ENCODE measurements at places on chromosomes 16 and 17.

- DNase-seq = no peak
Observed at GRCh38 chr17:20063665-20064648, 54.8 kb downstream of the SPECC1 start.

- DNase-seq = no peak
Observed at GRCh38 chr16:82585675-82586074, 41.1 kb upstream of the CDH13 start.

GRCh38 chr17:1865252-1866037 lies 35.6 kb downstream of the RPA1 start:
- DNase-seq = no peak

- no peak for DNase-seq
Observed at GRCh38 chr17:2071455-2072281, 16.8 kb downstream of the HIC1 start.

DNA sequence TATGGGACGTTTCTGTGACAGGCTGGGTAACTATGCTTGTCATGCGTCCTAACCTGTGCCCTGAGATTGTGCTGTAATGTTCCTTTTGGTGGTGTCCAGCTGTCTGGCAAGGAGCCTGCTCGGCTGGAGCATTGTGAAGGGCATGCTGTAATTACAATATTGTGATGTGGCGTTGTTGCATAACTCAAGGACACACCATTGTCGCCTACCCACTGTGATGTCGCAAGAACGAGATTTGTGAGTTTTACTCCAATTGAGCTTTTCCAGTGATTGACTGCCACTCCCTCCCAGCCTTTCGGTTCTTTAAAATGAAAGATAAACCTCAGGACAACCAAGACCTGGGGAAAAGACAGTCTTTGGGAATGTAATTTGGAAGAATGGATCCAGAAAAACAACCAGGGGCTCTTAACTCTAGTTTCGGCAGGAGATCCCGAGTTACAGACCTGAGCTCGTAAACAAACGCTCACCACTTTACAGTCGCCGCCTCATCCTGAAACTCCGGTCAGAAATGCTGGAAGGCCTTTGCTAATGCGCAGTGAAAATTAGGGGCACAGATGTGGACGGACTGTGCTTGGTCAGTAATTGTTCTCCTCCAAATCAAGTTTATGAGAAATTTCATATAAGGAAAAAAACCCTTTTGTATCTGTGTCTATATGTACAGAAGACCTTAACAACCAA lies 1.3 kb downstream of the ZNF750 start:
- DNase-seq = no peak

DNA sequence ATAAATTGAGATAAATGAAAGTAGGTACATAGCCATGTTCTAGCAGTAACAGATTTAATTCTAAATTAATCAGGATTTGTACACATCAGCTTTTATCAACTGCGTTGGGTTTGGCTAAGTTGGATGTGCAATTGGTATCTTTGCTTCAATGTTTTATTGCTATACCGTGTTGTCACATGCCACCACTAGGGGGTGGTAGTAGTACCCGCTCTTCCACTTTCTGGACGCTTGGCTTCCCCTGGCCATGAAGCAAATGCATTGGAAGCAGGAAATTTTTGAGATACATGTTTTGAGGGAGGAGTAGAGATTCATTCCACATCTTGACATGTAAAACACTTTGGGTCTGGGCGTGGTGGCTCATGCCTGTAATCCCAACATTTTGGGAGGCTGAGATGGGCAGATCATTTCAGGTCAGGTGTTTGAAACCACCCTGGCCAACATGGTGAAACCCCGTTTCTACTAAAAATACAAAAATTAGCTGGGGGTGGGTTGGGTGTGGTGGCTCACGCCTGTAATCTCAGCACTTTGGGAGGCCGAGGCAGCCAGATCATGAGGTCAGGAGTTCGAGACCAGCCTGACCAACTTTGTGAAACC lies 58.6 kb downstream of the EMP2 start:
- no peak for DNase-seq

GRCh38 chr16:70725912-70726828 lies 40.3 kb upstream of the MTSS2 start:
- no peak for DNase-seq

DNA sequence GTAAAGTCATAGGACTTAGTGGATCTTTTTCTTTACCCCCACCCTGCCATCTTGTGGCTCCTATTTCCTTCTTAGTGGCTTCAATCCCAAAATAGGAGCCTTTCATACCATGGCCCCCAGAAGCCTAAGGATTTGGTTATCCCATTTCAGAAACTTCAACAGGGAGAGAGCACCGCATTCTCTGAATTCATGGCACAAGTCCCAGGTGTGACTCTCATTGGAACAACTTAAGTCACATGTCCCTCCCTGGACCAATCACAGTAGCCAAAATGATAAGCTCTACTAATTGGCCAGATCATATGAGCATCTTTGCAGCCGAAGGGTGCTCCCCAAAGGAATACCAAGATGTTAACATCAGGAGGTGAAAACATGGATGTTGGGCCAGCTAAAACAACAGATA lies 43.2 kb downstream of the AXIN2 start:
- no peak for DNase-seq

DNA sequence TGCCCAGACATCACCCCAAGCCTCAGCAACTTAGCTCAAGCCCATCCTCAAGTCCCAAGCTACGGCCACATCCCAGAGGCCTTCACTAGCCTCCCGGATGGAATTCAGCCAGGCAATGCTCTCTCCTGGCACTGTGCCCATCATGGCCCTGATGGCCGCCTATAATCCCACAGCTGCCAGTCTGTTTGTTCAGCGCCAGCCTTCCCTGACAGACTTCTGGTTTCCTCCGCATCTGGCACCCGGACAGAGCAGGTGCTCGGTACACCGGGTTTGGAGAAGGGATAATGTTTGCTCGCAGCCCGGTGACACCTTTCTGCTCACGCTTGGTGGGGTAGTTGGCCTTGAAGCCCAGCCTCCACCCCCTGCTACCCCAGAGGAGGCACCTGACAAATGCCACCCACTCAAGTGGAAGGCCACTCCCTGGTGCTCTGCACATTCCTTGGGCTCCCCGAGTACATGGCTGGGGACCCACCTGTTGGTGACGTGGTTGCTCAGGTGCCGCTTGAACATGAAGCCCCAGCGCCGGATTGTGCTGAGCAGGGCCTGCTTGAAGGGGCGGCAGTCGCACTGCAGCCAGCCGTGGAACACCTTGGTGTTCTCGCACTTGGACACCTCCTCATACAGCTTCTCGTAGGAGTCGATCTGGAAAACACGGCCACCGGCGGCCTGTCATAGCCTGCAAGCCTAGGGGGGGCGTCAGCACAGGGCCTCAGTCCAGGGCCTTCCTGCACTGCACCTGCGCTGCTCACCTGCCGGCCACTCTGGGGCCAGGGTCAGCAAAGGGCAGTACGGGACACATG lies 47.1 kb downstream of the DNAH17 start:
- DNase-seq = peak; percentile 94

- no peak for DNase-seq
Observed at GRCh38 chr17:2745317-2746037, 4.0 kb downstream of the CCDC92B start.

DNA sequence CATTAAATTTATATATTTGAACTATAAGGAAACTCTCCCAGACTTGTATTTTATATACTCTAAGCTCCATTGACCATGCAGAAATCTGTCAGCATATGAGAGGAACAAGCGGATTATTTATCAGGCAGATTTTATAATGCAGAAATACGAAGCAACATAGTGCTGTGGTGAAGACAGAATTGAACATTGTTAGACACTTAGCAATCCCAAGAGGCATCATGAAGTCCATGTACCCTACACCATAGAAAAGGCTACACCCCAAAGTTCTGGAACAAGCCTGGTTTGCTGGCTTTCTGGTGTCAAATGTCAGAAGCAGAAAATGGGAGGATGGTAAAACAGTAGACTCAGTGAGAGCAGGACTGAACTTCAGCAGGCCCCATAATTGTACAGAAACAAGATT lies 241.1 kb downstream of the PRKCA start:
- DNase-seq = no peak

GRCh38 chr16:53744449-53744848 lies 40.5 kb downstream of the FTO start:
- DNase-seq = no peak

DNA sequence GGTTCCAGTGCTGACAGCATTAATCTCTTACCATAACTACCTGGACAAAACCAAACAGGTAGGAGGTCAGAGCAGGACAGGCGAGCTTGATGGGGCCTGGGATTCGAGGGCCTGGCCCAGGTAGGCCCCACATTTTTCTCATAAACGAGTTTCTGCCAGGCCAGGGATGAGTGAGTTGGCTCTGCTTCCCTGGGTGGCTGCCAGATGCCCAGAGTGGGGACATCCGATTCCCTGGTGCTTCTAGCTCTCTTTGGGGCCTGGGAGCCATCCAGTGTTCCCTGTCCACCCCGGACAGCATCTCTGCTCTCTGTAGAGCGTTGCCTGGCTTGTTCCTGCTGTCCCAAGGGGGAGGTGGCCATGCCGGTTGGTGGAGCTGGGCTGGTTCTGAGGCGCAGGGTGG lies 25.1 kb downstream of the TSC2 start:
- DNase-seq = no peak

DNA sequence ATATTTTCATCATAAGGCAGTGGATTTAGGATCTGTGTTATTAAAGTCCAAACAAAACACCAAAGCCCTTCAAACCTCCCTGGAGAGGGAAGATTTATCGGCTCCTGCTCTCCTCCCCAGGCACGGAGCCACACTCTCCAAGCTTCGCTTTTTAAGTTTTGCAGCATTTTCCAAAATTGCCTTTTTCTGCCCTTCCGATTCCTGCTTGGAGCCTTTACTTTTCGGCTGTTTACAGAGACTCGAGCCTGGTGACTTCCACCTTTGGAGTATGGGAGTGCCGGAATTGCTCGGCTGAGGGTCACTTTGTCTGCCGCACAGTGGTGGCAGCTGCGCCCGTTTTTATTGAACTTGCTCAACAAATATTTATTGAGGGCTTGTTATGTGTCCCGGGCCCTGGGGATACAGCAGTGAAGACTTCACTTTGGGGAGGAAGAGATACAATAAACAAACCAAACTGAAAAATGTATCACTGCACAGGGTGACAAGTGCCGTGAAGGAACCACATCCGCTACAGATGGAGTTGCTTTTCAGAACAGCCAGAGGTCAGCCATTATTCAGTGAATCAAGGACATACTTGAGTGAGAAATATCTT lies 185.5 kb downstream of the NTN1 start:
- DNase-seq = no peak

DNA sequence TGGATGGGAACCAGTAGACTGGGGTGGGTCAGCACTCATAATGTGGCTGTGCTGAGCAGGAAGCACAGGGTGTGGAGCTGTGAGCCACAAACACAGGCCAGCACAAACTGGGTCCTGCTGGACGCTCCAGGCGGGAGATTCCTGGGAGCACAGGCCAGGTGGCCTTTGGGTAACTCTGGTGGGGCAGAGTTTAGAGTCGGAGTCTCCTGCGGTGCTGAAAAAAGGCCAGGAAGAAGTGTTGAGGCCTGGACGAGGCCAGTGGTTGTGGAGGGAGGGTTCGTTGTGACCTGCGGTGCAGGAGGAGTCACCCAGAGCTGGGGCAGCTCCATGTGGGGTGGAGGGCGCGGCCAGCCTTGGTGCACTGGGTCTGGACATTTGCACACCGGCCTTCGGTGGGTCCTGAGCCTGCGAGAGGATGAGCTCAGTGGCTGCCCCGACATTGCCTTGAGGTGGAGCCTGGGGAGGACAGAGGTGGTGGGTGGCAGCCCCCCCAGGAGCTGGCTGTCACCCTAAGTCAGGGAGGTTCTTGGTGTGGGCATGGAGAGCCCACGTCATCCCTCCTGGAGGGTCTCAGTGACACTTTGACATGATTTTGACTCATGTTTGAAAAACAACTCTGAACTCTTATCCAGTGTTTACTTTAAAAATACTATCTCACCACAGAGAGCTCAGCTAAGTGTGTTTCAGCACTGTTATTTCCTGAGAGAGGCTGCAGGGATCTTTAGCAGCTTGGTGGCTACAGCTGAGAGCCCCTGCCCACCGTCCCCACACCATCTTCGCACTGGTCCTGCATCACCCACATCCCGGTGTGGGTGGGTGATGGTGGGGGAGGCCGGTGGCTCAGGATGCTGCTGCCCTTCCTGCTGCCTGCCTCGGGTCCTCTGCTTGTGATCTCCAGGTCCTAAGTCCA lies 98.7 kb downstream of the NPIPB11 start:
- DNase-seq = no peak

- DNase-seq = no peak
Observed at GRCh38 chr16:72246423-72246822, 74.5 kb upstream of the PMFBP1 start.

DNA sequence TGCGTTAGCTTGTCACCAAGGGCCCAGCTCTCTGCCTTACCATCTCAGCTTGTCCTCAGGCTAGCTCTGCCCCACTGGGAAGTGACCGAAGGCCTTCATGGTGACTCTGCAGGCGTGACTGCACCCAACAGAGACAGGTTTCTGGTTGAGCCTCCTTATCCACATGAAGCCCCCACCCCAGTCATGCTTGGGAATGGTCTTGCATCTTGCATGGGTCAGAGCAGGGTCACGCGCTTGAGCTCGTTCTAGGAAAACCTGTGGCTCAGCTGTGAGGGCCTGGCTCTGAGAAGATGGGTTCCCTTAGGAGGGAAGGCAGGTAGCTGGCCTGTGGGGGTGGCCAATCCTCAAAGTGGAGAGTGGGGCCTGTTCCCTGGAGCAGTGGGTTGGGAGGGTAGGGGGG lies 122.8 kb downstream of the BANP start:
- no peak for DNase-seq

- no peak for DNase-seq
Observed at GRCh38 chr17:8487130-8487645, 51.5 kb downstream of the NDEL1 start.

- DNase-seq = no peak
Observed at GRCh38 chr17:7045492-7046126, 1.7 kb upstream of the SLC16A11 start.

GRCh38 chr16:87384162-87384874 lies 742 bp upstream of the FBXO31 start:
- no peak for DNase-seq

- no peak for DNase-seq
Observed at GRCh38 chr17:78129351-78130089, 965 bp upstream of the TMC6 start.

GRCh38 chr17:63001689-63002394 lies 35.8 kb downstream of the TANC2 start:
- no peak for DNase-seq

- DNase-seq = no peak
Observed at GRCh38 chr16:69131167-69131838, 1.1 kb downstream of the CHTF8 start.
